ENCODE measurements at places on chromosomes 1 and 21.

- no peak for DNase-seq
Measured at GRCh38 chr1:97174039-97174704, 452.6 kb downstream of the PTBP2 start.

DNA sequence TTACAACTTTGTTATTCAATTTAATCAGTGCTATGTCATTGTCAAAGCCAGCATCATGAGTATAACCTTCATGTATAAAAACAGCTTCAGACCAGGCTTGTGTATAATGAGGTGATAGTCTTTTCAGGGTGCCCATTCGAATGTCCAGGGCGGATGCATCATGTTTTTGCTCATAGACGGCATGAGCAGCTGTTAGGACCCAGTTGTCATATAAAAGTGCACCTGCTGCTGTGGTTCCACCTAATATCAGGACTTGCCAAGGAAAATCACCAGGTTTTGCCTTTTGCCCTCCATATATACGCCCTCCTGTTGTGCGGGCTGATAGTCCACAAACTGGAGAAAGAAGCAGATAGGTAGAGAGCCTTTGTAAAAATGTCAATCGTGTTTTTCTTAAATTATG, 14.9 kb downstream of the TARDBP start:
- DNase-seq = no peak

- DNase-seq = no peak
Measured at GRCh38 chr1:182897696-182898095, 55.3 kb downstream of the SHCBP1L start.

DNA sequence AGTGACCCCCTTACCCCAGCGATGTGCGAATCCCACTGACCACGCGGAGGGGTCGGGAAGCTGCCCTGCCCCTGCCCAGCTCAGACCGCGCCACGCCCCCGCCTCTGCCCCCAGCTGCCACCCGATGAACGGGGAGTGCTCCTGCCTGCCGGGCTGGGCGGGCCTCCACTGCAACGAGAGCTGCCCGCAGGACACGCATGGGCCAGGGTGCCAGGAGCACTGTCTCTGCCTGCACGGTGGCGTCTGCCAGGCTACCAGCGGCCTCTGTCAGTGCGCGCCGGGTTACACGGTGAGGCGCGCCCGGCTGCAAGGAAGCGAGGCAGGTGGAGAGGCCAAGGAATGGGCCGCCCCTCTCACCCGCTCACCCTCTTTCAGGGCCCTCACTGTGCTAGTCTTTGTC, 11.9 kb upstream of the LRRC71 start:
- no peak for DNase-seq

DNA sequence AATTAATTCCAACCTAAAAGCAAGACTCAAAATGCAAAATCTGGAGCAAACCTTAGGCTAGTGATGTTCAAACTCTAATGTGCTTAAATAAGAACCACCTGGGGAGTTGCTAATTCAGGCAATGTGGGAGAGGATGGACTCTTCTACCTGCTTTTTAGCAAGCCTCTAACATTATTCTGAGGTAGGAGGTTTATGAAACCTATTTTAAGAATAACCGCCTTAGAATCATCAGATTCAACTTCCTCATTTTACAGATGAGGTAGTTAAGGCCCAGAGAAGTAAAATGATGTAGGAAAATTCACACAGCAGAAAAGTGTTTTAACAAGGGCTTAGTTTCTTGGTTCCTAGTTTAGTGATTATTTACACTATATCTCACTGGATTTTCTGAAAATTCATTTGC, 8.6 kb upstream of the NTNG1 start:
- no peak for DNase-seq

DNA sequence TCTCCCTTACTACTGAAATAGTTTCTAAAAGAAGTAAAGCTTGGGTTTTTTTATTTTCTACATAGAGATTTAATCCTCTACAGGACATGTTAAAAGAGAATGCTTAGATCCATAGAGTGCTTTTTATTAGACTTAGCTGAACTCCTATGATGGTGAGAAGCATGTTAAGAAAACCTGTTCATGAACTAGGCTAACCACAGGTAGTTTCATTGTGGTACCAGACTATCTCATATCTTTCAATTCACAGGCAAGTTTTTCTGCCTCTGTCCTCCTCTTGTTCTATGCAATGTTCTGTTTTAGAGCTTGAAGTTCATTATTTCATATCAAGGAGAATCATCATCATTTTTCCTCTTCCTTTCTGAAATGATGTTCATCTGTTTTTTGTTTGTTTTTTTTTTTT, 65.4 kb downstream of the ELAVL4 start:
- no peak for DNase-seq

All from activated CD4-positive, alpha-beta T cell treated with anti-CD3 and anti-CD28 coated beads for 24 hours (primary cell).